ENCODE measurements at places on chromosomes 2 and 18. TPM values are rescaled to one million over a fixed set of nuclear protein-coding genes. Genes with fewer than 3 reads are reported as not detected.
A peak's percentile ranks its signal among the peaks of the same experiment; 100 is the strongest.

- DNase-seq: no peak
Observed at GRCh38 chr2:122652670-122653069, 897.2 kb downstream of the TSN start.

DNA sequence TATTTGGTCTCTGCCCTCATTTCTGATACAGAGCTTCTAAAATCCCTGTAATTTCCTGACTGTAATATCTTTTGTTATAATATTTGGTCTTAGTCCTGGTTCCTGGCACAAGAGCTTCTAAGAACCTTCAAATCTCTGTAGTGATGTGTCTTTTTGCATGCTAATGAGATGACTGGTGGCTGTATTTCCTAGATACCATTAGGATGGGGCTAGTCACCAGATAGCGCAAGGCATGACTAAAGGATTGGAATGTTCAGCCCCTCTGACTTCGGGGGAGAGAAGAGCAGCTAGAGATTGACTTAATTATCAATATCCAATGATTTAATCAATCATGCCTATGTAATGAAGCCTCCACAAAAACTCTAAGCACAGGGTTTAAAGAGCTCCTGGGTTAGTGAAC lies 620.8 kb upstream of the ACVR2A start:
- DNase-seq: no peak

- no peak for DNase-seq
Observed at GRCh38 chr2:70981866-70982810, 3.7 kb downstream of the ANKRD53 start.

- DNase-seq: no peak
Observed at GRCh38 chr2:146602383-146602782, 1242.4 kb upstream of the ACVR2A start.

DNA sequence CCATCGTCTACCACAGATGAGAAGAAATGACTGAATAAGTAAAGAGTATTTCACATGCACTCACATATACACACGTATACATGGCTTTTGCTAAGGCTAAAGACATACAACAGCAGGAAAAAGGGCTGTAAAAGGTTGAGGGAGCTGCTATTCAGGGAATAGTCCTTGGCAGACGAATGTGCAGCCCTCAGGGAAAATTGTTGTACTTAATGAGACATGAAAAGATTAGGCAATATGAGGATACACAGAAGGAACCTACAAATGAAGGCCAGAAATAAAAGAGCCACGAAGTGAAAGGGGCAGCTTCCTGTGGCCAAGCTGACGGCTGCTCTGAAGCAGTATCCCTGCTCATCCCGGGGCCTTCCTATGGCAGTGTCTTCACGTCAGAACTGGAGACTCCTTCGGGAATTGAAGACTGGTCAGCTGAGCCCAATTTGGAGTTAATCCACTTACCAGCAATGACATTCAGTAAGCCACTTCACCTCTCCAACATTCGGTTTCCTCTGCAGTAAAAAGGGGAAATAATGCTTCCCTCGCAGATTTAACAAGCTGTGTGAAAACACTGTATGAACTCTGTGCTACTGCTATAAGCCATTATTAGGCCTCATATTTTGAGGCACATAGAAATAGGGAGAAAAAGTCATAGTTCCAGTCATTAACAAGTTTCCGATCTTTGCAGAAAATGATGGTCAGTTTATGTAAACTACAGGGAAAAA lies 221.8 kb downstream of the STK39 start:
- DNase-seq: no peak

DNA sequence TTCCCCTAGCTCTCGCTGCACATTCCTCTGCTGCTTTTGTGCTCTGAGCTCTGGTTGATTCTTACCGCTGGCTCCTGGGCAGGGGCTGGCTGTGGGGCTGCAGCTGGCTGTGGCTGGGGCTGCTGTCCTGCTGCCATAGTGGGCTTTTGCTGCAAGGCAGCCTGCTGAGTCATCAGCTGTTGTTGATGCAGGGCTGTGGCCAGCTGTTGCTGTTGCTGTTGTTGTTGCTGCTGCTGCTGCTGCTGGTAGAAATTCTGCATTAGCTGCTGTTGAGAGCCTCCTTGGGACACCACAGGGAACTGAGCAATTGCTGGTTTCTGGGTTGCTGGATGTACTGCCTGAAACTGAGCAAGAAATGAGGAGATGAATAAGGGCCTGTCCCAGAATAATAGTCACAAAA lies 77.2 kb upstream of the NFU1 start:
- peak; percentile 71 for DNase-seq

GRCh38 chr2:9832586-9832985 lies 10.7 kb upstream of the TAF1B start:
- no peak for DNase-seq

- peak; percentile 25 for DNase-seq
Observed at GRCh38 chr2:233486778-233487552, 79.6 kb downstream of the USP40 start.

DNA sequence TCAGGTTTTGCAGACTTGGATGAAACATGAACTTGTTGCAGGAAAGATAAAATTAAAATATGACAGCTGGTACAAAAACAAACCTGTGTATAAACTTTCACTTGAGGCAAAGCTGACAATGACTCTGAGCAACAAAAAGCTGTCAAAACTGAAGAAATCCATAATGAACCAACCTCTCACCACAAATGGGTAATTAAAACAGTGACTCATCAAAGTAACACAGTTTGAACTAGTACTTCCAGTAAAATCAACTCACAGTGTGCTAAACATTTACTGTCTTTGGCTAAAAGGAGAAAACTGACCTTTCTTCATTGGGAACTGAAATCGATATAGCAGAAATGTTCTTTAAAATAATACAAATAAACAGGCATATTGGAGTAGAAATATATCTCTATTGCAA lies 209.7 kb downstream of the WDPCP start:
- DNase-seq: no peak

GRCh38 chr18:12554796-12555388 lies 103.0 kb downstream of the SPIRE1 start:
- no peak for DNase-seq

GRCh38 chr2:14616342-14616741 lies 16.2 kb upstream of the LRATD1 start:
- no peak for DNase-seq

- no peak for DNase-seq
Observed at GRCh38 chr2:105600602-105600948, 144.1 kb upstream of the NCK2 start.

DNA sequence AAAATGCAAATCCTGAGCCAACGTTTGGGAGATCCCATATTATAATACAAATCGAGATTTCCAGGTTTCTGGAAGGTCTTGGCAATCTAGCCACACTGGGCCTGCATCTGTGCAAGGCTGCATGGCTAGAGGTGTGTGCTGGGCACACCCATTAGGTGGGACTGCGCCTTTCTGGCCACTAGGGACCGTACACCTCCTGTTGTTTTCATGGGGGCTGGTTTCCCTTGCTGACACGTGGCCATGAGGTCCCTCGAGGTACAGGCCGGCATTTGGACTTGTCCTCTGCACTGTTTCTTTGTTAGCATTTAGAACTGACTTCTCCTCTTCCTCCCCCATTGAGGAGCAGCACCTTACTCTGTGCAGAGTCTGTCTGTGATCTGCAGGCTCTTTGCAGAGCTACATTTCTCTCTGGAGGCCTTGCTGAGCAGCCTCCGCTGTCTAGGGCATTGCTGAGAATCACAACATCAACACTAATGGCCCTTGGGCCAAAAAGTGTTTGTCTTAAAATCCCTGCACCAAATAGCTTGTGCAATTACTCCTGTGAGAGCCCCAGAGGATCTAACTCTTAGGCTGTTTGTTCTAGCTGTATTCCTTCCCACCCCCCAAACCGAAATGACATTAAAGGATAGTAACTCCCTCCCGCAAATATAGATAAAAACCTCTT lies 131.2 kb downstream of the NEDD4L start:
- no peak for DNase-seq

DNA sequence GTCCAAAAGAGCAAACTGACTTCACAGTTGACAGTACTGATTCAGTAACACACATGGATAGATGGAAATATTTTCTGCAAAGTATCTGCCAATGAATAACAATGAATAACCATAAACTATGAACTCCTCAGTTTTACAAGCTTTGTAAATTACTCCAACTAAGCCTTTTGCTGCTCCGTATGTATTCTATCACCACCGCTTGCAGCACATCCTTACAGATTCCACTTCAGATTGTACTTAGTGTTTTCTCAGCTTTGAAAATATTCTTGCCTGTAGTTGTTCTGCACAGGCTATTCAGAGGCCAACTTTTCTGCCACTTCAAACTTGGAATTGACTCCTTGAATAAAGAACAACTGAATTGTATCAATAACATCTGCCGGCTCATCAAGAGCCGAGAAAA lies 36.2 kb downstream of the TLK1 start:
- DNase-seq: no peak

- no peak for DNase-seq
Observed at GRCh38 chr2:172373766-172374165, 53.6 kb upstream of the ITGA6 start.

The LCT gene
- polyA plus RNA-seq: 0.19 TPM

The FEV gene
- polyA plus RNA-seq: not detected

The TDRD15 gene
- not detected for polyA plus RNA-seq

The ANKRD23 gene
- 1.6 TPM for polyA plus RNA-seq

The CCDC148 gene
- 6.6 TPM for polyA plus RNA-seq

The REG3A gene
- not detected for polyA plus RNA-seq

The NT5C1B gene
- not detected for polyA plus RNA-seq

The GCG gene
- polyA plus RNA-seq: not detected

Measured in kidney (tissue), 22 donors.